Activated T-helper 1 cell treated with anti-CD3 and anti-CD28 coated beads, Interleukin-12 subunit alpha, Interleukin-12 subunit beta, Interleukin-2, Interleukin-4 antibody, amounts not matched to agents 30 ng/mL and 10 ng/mL and 1 ng/mL, durations not matched to agents 14 hours and 24 hours and 36 hours (primary cell): ENCODE measurements at places on chromosomes 7 and 10.
A peak's percentile ranks its signal among the peaks of the same experiment; 100 is the strongest.

DNA sequence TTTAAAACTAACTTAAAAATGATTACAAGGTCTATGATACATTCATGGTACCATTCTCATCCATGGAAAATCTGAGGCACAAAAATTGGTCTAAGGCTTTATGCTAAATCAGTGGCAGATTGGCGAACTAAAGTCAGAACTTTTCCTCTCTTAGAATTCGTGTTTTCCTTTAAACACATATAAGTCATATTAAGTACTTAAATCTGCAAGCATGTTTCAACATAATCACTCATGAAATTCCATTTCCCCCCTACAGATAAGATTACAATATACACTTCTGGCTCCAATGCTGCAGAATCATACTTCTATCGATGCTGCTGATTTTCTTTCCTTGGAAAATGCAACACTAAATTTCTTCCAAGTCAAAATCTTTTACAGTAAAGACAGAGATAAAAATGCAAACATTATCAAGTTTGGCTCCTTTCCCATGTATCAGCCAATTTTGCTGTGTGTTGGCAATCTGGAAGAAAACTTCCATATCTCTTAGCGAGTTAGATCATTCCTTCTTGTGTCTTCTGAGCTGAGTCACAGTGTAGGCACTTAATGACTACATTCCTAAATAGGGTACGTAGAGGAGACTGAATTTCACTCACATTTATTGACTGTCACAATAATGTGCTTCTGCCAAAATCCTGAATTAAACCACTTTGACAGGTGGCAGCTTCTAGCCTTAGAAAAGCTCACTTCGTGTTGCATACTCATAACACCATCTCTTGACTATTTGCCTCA, 76.4 kb upstream of the LRRC17 start:
- no peaks in the 10 kb centered on the region for H3K36me3 ChIP-seq
- no peak for DNase-seq
- H3K27me3 ChIP-seq: peaks cover 10% of the 10 kb centered on the region
- no peak overlapping the region for H3K27ac ChIP-seq
- H3K4me3 ChIP-seq: no peak overlapping the region

- peaks cover 5% of the 10 kb centered on the region for H3K27me3 ChIP-seq
- no peaks in the 10 kb centered on the region for H3K4me1 ChIP-seq
- H3K4me3 ChIP-seq: no peak overlapping the region
- DNase-seq: no peak
These were observed 137.3 kb downstream of the SDK1 start for GRCh38 chr7:3438352-3438751.

DNA sequence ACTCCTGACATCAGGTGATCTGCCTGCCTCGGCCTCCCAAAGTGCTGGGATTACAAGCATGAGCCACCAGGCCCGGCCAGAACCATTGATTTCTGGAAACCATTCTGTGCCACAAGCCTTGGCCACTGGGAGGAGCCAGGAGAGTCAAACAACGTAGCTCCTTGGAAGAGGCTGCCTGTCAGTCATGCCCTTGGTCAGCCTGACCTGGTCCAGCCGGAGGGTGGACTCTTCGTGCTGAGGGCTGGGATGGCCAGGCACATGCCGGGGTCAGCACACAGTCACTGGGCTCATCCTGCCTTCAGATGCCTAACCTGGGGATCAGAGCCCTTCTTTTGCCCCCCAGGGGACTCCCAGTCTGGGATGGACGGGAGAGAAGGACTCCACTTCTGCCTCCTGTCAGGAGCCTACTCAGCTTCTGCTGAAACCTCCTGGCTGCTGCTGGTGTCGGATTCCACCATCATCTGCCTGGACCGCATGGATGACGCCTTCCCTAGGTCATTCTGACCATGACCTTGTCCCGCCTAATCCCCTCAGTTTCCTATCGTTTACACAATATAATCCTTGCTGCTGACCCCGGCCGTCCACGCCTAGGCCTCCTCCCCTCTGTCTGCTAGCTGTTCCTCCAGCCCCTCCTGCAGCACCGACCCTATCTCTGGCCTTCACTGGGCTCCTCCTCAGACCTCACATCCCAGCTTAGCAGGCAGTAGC, 30.4 kb downstream of the TMEM270 start:
- H3K27me3 ChIP-seq: peaks cover 8% of the 10 kb centered on the region
- H3K4me3 ChIP-seq: no peak overlapping the region
- H3K27ac ChIP-seq: no peak overlapping the region
- H3K4me1 ChIP-seq: no peaks in the 10 kb centered on the region
- H3K36me3 ChIP-seq: no peaks in the 10 kb centered on the region

DNA sequence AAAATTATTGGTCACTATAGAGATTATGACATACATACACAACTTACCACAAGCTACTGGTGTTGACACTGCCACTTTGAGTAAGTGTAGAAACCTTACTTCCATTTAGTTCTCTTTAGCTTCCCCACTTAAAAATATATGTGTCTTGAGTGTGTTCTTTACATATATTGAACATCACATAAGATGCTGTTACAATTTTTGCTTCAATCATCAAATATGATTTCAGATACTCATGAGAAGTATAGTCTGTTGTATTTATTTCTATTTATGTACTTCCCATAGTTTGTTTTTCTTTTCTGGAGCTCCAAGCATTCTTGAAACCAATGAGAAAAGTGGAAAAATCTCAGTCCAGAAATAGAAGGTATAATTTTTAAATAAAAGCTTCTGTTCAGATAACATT, 102.7 kb upstream of the SDK1 start:
- no peaks in the 10 kb centered on the region for H3K36me3 ChIP-seq
- peaks cover 10% of the 10 kb centered on the region for H3K27me3 ChIP-seq
- no peak overlapping the region for H3K27ac ChIP-seq

DNA sequence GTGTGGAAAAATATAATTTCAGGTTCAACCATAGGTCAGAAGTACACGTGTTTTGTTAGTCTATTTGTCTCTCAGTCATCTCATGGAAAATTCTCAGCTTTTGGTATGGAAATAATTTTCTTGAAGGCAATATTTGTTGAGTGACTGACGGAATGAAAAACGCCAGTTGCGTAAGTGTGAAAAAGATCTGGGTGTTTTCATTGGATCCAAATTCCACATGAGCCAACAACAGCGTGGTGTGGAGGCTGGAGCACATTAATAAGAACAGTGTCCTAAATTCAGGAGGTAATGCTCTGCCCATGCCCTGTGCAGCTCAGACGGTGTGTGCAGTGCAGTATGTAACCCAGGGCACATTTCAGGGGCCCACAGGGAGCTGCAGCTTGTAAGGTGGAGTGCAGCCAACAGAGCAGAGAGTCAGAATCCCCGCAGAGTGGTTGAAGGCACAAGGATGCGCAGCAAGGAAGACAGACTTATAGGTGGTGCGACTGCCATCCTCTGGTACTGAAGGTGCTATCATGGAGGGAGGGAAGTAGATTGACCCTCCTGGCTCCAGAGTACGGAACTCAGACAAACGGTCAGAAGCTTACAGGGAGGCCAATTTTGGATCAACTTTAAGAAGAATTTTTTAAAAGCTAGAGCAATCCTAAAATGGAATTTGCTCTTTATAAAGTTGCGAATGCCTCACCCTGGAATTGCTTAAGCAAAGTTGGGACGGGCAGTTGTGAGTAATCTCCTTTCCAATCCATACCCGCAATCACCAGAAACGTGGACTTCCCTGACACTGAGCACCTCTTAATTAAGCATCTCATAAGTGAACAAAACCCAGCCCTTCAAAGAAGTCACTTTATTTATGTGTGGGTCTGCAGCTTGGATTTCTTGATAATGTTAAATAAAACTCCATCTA, 38.0 kb downstream of the EGFR start:
- H3K27me3 ChIP-seq: peaks cover 2% of the 10 kb centered on the region
- no peak for DNase-seq
- no peaks in the 10 kb centered on the region for H3K36me3 ChIP-seq
- H3K27ac ChIP-seq: no peak overlapping the region
- no peak overlapping the region for H3K4me3 ChIP-seq

DNA sequence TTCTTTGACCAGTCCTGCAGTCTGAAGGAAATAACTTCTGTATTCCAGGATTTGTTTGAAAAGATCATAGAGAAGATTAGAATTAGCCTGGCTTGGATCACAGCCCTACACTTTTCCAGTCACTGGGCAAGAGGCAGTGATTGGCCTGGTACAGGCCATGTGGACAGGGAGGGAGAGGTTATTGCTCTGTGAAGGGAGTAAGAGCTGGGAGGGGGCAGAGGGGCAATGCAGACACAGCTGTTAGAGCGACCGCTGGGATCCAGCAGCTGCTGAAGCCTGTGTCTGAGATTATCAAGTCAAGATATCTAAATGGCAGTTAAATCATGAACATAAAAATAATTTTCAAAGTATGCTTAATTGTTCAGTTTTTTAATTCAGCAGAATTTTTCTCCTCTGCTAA, 257.3 kb downstream of the SDK1 start:
- H3K27me3 ChIP-seq: peaks cover 5% of the 10 kb centered on the region
- H3K4me3 ChIP-seq: no peak overlapping the region
- H3K36me3 ChIP-seq: no peaks in the 10 kb centered on the region
- H3K4me1 ChIP-seq: no peaks in the 10 kb centered on the region
- no peak overlapping the region for H3K27ac ChIP-seq

DNA sequence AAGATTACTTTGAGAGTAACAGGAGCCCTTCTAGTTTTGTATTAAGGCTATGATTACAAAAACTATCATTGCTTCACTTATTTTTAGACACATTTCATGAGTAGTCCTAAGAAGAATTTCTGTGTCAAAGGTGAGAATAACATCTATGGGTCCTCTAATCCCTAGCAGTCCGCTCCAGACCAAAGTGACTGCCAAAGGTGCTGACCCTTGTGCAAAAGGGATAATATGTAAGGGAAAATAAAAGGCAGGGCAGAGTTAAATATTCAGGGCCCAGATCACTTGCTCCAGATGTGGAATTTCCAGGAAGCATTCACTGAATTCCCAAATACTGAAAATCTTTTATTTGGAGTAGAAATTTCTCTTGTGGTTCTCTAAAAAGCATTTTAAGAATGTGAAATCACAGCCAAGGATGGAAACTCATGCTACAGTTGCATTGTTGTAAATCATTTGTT, 29.3 kb downstream of the RHOBTB1 start:
- H3K4me3 ChIP-seq: no peak overlapping the region
- no peak overlapping the region for H3K27ac ChIP-seq
- H3K36me3 ChIP-seq: no peaks in the 10 kb centered on the region
- peaks cover 13% of the 10 kb centered on the region for H3K4me1 ChIP-seq

GRCh38 chr7:518630-519483, 789 bp downstream of the PDGFA start:
- H3K36me3 ChIP-seq: no peaks in the 10 kb centered on the region
- peaks cover 3% of the 10 kb centered on the region for H3K4me1 ChIP-seq
- peaks cover 22% of the 10 kb centered on the region for H3K27me3 ChIP-seq
- peak overlapping the region; percentile 76 for H3K27ac ChIP-seq
- peak overlapping the region; percentile 86 for H3K4me3 ChIP-seq

GRCh38 chr7:143104759-143105158, 27.1 kb upstream of the PIP start:
- H3K27ac ChIP-seq: no peak overlapping the region
- no peaks in the 10 kb centered on the region for H3K27me3 ChIP-seq
- H3K4me3 ChIP-seq: no peak overlapping the region
- no peaks in the 10 kb centered on the region for H3K36me3 ChIP-seq
- no peak for DNase-seq
- H3K4me1 ChIP-seq: no peaks in the 10 kb centered on the region

DNA sequence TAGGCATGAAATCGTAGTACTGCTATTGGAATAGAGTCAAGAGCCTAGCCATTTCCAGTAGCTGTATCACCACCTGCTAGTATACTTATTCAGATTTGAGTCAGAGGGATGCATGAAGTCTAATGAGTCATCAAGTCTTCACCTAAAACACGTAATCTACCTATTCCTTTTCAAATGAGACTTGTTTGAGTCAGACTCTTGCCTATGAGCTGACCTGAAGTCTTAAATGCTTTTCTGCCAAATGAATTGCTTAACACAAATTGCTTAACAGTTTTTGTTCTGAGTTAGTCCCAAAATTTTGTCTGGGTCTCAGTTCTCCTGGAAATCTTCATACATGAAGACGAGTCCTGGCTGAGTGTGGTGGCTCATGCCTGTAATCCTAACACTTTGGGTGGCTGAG, 165.2 kb downstream of the GNAT3 start:
- H3K36me3 ChIP-seq: no peaks in the 10 kb centered on the region
- H3K4me1 ChIP-seq: no peaks in the 10 kb centered on the region
- H3K27ac ChIP-seq: no peak overlapping the region
- no peak overlapping the region for H3K4me3 ChIP-seq
